ENCODE measurements at places on chromosomes 12 and 14.

GRCh38 chr14:53952533-53952932 lies 4.1 kb downstream of the BMP4 start:
- DNase-seq, result no peak

DNA sequence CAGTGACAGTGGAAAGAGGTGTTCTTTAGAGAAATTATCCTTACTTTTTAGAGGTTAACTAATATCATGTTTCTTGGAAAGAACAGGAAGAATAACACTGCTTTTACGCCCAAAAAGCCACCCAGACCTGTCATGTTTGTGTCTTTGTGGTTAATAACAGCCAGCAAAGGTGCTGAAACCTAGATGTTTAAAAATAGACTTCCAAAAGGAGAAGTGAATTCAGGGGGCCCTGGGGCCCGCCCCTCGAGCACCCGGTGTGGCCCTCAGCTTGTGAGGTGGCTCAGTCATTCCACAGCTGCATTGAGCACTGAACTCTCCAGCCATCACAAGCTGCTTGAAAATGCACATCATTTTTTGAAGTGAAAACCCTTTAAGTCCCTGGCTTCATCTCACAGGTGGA lies 20.8 kb upstream of the AMN start:
- DNase-seq, result no peak

DNA sequence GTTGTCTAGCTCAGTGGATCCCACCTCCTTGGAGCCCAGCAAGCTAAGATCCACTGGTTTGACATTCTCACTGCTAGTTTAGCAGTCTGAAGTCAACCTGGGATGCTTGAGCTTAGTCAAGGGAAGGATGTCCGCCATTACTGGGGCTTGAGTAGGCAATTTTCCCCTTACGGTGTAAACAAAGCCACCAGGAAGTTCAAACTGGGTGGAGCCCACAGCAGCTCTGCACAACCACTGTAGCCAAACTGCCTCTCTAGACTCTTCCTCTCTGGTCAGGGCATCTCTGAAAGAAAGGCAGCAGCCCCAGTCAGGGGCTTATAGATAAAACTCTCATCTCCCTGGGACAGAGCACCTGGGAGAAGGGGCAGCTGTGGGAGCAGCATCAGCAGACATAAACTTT lies 16.7 kb upstream of the TAS2R43 start:
- DNase-seq, result no peak

DNA sequence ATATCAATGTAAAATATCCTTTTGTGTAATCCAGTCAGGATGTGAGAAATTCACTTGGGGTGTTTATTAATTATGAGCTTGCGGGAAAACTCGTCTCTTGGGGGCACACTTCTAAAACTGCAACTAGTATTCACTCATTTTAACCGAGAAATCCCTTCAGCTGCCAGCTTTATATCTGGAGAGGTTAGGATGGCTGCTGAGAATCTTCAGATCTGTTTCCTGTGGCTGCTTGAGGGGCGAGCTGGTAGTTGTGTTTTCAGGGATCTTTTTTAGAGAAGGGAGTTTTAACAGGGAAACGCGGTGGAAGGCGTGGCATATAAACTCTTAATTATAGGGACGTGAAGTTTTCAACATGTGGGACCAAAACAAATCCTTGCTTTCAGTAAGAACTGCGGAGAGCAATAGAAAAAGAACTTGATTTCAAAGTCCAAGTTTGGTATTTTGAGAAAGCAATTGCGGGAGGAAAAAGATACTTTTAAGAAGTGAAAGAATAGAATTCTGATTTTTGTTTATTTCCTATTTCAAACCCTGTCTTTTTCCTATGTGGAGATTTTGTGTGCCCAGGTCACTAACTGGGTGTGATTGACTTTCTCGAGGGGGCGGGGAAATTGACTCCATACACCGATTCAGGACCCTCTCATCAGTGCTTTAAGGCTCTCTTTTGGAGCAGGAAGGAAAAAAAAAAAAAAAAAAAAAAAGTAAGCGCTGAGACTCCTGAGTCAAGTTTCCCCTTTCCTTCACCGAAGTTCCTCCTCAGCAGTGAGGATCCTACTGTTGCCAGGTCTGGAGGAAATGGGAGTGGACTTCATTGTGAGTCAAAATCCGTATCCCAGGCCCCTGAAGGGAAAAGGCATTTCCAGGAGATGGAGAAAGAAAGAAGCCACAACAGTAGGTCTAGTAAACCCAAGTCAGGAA lies 1.1 kb downstream of the PPFIBP1 start:
- no peak for DNase-seq

- DNase-seq, result no peak
Observed at GRCh38 chr14:72975770-72976169, 49.5 kb downstream of the DCAF4 start.

- no peak for DNase-seq
Observed at GRCh38 chr14:89572596-89573398, 155.8 kb upstream of the FOXN3 start.

DNA sequence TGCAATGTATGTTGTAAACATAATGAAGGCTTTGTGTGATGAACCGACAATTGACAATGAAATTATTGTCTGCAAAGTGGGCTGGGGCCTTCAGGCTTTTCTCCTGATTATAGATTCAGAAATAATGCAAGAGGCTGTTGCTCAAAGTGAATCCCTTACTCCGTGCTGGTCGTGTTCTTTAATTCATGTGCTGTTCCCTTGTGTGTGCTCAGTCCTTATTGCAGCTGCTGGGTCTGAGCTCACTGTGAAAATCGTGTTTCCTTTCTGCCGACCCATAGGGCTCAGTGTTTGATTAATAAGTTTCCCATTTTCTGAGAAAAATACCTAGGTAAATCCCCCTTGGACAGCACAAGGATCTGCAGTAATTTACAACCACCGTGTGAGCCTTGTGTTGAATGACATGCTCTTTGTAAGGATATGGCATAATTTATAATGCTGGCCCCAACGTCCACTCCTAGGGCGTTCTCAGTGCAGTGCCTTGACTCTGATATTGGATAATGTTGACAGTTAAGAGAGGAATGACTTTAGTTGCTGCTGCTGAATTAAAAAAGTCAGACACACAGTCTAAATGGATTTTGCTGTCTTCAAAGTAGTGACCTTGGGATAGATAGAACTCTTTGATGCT lies 81.6 kb downstream of the RGS6 start:
- no peak for DNase-seq

DNA sequence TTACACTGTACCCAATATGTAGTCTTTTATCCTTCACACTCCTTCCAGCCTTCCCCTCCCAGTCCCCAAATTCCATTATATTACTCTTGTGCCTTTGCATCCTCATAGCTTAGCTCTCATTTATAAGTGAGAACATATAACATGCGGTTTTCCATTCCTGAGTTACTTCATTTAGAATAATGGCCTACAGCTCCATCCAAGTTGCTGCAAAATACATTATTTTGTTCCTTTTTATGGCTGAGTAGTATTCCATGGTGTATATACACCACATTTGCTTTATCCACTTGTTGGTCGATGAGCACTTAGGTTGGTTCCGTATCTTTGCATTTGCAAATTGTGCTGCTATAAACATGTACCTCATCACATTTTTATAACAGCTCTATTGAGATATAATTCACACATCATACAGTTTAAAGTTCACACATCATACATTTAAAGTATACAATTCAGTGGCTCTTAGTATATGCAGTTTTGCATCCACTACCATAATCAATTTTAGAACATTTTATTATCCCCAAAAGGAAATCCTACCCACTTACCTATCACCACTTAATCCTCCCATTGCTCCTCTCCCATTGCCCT lies 23.5 kb downstream of the RBMS2 start:
- no peak for DNase-seq

GRCh38 chr14:75445236-75445635 lies 17.4 kb downstream of the JDP2 start:
- DNase-seq, result no peak
